ENCODE measurements at places on chromosomes 16 and 17.

- no peak for DNase-seq
Measured at GRCh38 chr17:75619506-75620431, 13.5 kb upstream of the SMIM5 start.

DNA sequence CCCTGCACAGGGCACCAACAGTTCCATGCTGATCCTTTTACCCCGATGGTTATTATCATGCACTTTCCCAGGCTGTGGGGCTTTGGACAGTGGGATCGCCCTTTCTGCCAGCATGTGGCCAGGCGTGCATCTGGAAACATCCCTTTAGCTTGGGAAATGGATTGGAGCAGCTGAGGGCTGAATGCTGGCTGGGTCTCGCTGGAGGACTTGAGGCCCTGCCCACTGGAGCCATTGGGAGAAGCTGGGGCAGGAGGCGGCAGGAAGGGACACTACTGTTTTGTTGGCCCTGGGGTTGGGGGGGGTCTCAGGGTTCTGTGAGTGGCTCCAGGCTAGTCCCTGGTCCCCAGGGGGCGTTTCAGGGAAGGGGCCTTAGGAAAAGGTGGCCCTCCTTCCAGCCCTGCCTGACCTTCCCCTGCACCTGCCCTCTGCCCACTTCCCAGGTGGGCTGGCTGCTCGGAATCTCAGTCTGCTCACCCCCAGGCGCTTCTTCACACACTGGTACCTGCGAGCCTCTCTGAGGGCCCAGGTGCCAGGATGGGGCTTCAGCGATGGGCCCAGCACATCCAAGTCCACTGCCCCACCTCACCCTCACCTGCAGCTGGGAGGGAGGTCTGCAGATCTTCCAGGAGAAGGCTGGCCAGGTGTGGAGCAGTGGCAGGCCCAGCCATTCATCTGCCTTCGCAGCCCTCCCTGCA, 1.6 kb upstream of the ADGRG3 start:
- DNase-seq, result no peak

- no peak for DNase-seq
Measured at GRCh38 chr16:50970281-50970680, 180.8 kb downstream of the SALL1 start.

- DNase-seq, result no peak
Measured at GRCh38 chr17:42873315-42873714, 22.3 kb downstream of the AOC3 start.

GRCh38 chr16:73888840-73889490, 407.6 kb upstream of the PSMD7 start:
- DNase-seq, result no peak

- no peak for DNase-seq
Measured at GRCh38 chr17:1957037-1957436, 68.1 kb downstream of the RTN4RL1 start.

GRCh38 chr16:23482778-23483177, 27.5 kb downstream of the GGA2 start:
- no peak for DNase-seq

DNA sequence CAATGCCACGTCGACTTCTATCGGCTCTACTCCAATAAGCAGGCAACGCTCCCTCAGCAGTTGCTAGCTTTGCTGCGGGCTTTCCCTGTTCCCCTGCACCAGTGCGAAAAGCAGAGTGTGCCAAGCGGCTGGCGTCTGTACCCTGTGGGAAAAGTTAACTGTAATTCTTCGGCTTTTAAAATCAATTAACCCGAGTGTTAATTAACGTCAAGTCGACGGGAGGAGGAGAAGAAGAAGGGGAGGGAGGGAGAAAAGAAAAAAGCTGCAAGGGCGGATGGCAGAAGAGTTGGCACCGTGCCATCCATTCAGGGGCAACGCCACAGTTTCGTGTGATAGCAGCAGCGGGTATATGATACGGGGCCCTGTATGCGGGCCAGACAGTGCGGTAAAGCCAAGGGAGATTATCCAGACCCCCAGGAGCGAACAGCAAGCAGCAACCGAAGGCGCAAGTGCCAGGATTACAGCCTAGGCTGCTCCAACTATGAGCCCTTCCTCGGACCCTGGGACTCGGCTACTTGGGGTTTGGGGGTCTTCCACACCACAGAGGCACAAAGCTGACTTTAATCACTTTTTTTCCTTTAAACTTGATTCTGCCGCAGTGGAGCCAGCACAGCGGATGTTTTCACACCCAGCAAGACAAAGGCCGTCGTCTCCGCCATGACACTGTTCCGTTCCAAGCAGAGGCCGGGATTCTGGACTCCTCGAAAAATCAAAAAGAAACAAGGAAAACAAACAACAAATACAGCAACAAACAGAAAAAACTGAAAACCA, 253.8 kb upstream of the PMFBP1 start:
- DNase-seq, result no peak

DNA sequence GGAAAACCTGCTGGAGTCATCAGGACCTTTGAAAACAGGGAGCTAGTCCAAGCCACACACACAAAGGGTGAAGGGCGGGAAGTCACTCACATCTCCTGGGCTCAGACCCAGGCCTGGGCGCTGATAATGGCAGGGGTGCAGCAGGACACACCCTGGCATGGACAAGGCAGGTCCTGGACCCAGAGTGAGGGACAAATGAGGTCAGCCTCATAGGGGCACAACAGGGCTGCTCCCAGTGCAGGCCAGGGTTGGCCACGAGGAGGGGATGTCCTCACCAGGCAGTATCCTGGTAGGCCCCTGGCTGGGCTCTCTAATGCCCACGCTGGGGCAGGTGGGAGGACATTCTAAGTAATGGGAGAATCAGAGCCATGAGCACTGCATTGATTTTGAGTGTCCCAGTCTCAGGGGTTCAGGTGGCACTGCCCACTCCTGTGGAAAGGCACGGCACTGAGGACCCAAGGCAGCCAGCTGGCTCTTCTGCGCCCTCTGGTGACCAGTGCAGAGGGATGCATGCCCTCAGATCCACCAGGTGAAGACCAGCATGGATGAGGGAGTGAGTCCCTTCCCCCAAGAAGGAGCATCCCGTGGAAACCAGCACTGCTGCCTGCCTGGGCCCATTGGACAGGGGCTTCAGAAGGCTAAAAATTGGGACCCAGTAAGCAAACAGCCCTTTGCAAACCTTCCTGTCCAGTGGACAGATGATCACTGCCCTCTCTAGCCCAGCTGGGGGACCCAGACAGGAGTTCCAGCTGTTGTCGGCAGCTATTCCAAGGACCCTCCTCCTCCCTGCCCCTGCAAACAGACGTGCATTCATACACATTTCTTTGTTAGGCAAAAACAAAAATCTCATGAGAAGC, 23.4 kb upstream of the SREBF1 start:
- peak; percentile 50 for DNase-seq

GRCh38 chr17:17235212-17236174, 1.5 kb downstream of the FLCN start:
- no peak for DNase-seq

DNA sequence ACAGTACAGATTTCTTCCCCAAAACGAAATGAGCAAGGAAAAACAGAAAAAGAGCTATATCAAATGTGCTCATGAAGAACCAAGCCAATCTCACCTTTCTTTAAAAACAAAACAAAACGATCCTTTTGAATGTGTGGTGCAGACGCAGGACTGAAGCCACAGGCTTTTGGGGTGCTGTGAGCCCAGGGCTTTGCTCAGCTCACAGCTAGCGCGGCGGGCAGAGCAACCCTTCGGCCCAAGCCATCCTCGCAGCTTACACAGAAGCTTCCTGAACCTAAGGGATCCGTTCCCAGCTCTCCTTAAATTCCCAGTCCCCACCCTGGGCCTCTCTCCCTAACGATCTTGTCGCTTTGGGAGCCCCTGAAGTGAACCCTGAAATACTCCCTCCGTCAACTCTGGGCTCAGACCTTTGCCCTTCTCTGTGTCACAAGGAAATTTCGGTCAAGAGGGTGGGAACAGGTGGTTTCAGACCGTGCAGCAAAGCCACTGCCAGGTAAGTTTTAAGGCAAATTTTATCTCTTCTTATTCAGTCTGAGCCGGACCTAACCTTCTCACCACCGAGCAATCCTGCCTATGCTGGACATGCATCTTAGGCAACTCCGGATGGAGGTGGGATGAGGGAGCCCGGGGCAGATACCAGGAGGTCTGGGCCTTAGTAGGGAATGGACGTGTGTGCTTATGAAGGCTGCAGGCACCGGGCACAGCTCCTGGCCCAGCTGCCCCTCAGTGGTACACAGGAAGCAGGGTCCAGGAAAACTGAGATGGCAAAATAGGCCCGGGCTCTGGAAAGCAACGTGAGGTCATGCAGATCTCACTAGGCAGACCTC, 52.0 kb downstream of the COTL1 start:
- no peak for DNase-seq

DNA sequence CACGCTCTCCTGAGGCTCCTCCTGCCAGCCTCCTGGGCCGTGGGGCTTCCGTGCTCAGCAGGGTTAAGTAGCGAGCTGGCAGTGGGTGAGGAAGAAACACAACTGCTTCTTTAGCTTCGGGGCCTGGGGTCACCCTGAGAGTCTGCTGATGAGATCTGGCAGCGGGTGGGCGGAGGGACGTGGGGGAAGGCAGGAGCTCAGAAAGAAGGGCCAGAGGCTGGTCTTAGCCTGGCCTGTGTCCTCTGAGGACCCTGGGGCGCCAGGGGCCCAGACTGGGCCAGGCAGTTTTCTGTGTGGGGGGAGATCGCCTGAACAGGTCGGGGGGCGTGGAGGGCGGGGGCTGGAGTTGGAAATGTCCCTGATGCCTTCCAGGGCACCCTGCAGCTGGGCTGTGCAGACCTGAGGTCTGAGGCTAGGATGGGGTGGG, 97.8 kb upstream of the GSE1 start:
- no peak for DNase-seq

DNA sequence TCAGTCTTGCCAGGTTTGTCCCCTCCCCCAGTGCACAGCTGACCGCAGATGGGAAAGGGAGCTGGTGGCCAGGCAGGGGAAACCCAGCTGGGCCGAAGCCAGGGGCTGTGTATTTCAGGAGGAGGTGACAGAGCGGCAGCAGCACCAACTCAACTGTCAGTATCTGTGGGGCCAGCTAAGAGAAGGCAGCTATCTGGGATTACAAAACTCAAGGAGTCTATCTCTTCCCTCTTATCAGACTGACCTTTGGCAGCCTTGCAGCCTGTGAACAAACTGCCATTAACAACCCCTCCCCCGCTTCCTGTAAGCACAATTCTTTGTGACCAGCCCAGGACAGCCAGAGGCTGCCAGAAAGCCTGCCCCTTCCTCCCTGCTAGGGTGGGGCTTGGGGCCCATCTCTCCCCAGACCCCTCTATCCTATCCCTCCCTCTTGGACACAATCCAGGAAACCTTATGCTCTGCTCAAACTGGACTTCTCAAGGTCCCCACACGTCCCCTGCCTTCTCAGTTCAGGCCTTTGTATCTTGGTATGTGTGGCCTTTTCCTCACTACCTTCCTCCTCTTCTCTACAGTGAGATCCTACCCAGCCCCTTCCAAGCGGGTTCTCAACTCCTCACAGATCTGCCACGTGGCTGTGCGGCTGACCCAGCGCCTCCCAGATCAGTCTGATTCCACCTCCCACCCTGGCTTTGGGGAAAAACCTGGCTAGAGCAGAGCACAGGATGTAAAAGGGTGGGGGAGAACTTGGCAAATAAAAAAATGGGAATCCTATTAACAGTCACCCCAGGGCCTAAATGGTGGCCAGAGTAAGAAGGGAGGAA, 10.5 kb downstream of the ST3GAL2 start:
- DNase-seq, result peak; percentile 60

GRCh38 chr17:17028059-17028877, 14.0 kb upstream of the MPRIP start:
- no peak for DNase-seq

DNA sequence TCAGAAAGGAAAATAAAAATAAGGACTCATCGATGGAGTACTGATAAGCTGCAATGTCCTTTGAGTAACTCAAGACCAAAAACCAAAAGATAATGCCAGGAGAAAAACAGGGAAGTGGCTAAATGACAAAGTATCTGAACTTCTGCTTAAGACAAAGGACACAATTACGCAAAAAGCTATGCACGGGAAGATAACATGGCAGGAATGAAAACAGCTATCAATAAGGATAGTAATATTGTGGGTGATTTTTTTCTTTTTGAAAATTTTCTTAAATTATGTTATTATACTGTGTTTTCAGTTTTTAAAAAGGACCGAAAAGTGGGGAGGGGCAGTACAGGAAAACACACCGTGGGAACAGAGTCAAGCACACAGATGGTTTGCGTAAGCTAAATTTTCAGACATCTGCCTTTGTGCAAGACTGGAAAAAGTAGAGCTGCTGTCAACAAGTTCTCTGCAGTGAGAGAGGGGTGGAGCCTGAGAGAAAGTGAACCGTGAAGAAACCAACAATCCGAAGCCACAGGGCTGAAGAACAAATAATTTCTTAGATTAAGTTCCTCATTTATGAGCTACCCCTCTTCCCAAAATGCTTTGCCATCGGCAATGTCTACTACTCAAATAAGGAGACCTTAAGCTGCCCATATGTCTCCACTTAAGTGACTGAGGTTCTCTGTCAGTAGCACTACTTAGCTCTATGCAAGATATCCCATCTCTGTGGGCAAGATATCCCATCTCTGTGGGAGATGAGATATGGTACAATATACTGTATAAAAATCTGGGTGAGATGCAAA, 99.9 kb upstream of the CORO6 start:
- DNase-seq, result no peak

DNA sequence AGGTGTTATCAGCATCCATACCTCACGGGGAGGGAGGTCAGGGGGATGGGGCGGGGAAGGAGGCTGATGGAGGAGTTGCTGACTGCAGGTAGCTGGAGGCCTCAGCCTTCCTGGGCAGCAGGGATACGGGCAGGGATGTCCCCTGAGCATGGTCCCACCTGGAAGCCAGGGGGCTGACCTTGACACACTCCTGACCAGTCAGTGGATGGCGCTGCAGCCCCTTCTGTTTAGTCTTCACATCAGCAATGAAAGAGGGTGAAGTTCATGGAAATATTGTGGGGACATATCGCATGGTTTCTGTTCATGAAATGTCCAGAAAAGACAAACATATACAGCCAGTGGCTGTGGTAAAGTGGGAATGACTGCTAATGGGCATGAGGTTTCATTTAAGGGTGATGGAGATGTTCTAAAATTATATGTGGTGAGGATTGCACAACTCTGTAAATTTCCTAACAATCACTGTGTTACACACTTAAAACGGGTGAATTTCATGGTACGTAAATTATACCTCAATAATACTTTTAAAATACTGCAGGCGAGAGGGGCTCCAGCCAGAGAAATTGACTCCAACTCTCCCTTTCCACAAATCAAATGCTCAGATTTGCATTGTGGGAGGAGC, 489.6 kb downstream of the CDH13 start:
- DNase-seq, result no peak

GRCh38 chr17:48595278-48595999, 1.9 kb upstream of the HOXB5 start:
- DNase-seq, result no peak

DNA sequence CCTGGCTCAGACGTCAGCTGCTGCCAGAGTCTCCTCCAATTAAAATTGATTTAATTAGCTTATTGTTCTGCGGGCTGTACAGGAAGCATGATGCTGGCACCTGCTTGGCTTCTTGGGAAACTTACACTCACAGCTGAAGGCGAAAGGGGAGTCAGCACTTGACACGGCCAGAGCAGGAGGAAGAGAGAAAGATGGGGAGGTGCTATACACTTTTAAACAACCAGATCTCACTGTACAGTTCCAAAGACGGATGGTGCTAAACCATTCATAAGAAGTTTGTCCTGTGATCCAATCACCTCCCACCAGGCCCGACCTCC, 1.4 kb upstream of the PRDM7 start:
- no peak for DNase-seq

- no peak for DNase-seq
Measured at GRCh38 chr16:27229891-27230470, 26.7 kb downstream of the KDM8 start.
